ENCODE measurements at places on chromosomes 11 and 22. TPM values are rescaled to one million over a fixed set of nuclear protein-coding genes. Genes with fewer than 3 reads are reported as not detected.

GRCh38 chr22:50439314-50439870 lies 35.4 kb downstream of the SBF1 start:
- DNase-seq = no peak
- H3K4me3 ChIP-seq = no peak overlapping the region
- no peaks in the 10 kb centered on the region for H3K4me1 ChIP-seq
- H3K27me3 ChIP-seq = no peaks in the 10 kb centered on the region
- H3K27ac ChIP-seq = no peak overlapping the region
- no peaks in the 10 kb centered on the region for H3K36me3 ChIP-seq

- H3K4me3 ChIP-seq = no peak overlapping the region
- no peaks in the 10 kb centered on the region for H3K27me3 ChIP-seq
- DNase-seq = peak; percentile 85
- H3K4me1 ChIP-seq = peaks cover 30% of the 10 kb centered on the region
- peak overlapping the region; percentile 99 for H3K27ac ChIP-seq
These were observed 90.4 kb downstream of the APIP start for GRCh38 chr11:34825670-34826383.

DNA sequence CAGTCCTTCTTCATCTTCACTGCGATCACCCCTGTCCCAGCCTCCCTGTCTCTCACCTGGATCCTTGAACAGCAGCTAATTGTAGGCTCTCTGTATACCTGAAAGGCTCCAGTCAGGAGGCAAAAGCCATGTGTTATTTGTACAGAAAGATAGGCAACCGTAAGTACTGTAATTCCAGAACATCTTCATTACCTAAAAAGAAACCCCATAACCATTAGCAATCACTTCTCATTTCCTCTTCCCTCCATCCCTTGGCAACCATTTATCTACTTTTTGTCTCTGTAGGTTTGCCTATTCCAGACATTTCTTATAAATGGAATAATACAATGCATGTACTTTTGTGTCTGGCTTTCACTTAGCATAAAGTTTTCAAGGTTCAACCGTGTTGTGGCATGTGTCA lies 17.8 kb downstream of the NAGA start:
- H3K27me3 ChIP-seq = no peaks in the 10 kb centered on the region
- H3K4me1 ChIP-seq = no peaks in the 10 kb centered on the region
- H3K27ac ChIP-seq = no peak overlapping the region
- H3K36me3 ChIP-seq = no peaks in the 10 kb centered on the region

- no peak overlapping the region for H3K27ac ChIP-seq
- no peak for DNase-seq
- H3K4me3 ChIP-seq = no peak overlapping the region
These were observed 36.0 kb downstream of the TECTA start for GRCh38 chr11:121137005-121137404.

GRCh38 chr11:33847251-33847650 lies 44.6 kb downstream of the LMO2 start:
- H3K36me3 ChIP-seq = no peaks in the 10 kb centered on the region
- H3K27ac ChIP-seq = no peak overlapping the region
- H3K4me3 ChIP-seq = no peak overlapping the region
- DNase-seq = no peak
- no peaks in the 10 kb centered on the region for H3K4me1 ChIP-seq
- H3K27me3 ChIP-seq = peaks cover 28% of the 10 kb centered on the region

Gene NPAS4
- total RNA-seq = not detected

DNA sequence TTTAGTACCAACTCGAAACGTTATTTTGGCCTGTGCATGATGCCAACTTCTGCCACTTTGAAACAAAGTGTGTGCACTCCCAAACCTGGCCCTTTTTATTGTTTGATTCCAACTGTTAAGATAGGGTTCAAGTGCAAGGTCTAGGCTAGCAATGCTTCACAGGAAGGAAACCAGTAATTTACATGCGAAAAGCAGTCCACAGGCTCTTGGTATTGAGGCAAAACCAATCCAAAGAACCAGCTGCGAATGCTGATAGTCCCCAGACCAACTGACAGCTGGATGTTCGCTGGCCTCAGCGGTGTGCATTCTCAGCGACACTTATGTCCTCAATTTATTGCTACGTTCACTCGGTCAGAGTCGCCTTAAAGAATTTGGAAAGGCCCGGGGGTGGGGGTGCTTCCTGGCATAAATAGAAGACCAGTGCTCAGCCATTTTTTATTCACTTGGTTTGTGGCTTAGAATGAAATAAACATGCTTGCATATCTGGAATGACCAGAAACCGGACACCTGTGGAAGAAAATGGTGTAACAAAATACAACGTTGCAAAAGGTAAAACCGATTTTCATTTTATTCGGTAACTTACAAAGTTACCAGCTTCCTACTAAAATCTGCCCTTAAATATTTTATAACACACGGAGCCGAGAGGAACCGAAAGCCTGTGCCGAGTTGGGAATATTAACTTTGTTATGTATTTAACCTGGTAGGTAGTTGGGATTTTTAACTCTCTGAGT lies 1.6 kb downstream of the CPT1A start:
- no peaks in the 10 kb centered on the region for H3K36me3 ChIP-seq
- H3K27me3 ChIP-seq = no peaks in the 10 kb centered on the region
